ENCODE measurements at places on chromosomes 13 and 19.

- no peak for DNase-seq
Observed at GRCh38 chr13:99028890-99029289, 51.0 kb upstream of the DOCK9 start.

- DNase-seq = no peak
Observed at GRCh38 chr19:7336321-7336973, 12.3 kb upstream of the ARHGEF18 start.

GRCh38 chr19:34475975-34476594 lies 5.5 kb upstream of the WTIP start:
- DNase-seq = no peak

- no peak for DNase-seq
Observed at GRCh38 chr13:51858433-51859247, 3.1 kb upstream of the CCDC70 start.

DNA sequence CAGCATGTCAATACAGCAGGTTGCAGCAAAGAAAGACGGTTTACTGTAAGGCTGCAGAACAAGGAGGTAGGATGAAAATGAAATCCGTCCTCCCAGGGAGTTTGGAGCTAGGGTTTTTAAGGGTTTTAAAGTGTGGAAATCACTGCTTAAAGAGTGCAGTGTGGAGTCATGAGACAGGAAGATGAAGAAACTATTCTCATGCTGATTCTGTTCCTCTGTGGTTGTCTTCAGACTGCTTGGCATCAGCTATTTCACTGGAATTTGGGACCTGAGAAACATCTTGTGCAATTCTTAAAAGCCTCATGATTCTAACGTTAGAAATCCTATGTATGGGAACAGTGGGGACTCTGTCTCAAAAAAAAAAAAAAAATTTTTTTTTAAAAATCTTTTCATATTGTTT lies 11.4 kb downstream of the ZNF331 start:
- no peak for DNase-seq

- peak; percentile 89 for DNase-seq
Observed at GRCh38 chr19:44770550-44771257, 7.0 kb upstream of the CBLC start.

DNA sequence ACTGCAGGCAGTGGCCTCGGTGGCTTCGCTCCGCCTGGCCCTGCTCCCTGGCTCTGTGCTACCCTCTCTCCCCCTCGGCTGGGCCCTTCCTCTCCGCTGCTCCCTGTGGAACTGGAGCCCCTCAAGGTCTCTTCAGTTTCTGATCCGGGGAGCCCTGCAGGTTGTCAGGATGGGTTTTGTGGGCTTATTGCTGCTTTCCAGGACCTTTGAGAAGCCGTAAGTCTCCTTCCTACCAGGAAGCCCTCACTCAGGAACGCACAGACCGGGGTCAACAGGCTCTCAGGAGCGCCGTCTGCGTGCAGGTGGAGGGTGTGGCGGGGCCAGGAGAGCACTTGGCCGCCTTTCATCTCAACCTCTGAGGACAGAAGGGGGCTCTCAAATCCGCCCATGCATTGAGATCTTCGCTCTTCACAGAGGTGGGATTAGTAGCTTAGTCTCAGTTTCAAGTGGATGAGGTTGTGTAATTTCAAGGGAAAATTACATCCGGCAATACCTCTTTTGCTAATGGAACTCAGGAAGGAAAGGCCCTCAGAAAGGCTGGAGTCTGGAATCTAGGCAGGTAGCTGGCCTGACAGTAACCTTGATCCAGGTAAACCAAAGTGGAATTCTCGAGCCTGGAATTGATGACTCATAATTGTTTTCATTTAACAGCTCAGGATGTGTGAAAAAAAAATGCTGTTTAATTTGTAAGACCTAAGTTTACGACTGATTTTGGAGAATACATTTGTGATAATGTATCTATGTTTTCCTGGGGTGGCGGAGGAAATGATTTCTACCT lies 102.0 kb downstream of the ATP11A start:
- peak; percentile 8 for DNase-seq

- DNase-seq = no peak
Observed at GRCh38 chr13:19591864-19592263, 30.5 kb upstream of the TPTE2 start.

- DNase-seq = no peak
Observed at GRCh38 chr19:55463583-55464031, 944 bp downstream of the C19orf85 start.

DNA sequence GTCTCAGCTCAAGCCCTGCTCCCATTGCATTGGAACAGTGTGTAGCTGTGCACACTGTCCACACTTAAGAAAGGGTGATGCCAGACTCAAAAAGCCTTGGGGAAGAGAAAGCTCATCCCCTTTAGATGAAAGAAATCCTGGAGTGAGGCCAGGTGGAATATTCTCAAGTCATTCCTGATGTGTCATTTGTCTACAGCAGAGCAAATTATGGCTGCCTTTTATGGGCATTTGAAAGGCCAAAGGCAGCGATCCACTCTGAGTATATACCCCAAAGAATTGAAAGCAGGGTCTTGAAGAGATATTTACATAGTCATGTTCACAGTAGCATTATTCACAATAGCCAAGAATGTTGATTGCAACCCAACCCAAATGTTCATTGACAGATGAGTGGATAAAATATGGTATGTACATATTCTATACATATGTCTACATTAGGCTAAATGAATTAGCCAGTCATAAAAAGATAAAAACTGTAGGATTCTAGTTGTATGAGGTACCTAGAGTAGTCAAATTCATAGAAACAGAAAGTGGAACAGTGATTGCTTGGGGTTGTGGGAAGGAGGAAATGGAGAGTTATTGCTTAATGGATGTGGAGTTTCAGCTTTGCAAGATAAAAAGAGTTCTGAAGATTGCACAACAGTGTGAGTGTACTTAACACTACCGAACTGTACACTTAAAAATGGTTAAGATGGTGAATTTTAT lies 214.9 kb downstream of the KCNRG start:
- no peak for DNase-seq

GRCh38 chr13:89113744-89114143 lies 1442.6 kb downstream of the SLITRK5 start:
- no peak for DNase-seq

DNA sequence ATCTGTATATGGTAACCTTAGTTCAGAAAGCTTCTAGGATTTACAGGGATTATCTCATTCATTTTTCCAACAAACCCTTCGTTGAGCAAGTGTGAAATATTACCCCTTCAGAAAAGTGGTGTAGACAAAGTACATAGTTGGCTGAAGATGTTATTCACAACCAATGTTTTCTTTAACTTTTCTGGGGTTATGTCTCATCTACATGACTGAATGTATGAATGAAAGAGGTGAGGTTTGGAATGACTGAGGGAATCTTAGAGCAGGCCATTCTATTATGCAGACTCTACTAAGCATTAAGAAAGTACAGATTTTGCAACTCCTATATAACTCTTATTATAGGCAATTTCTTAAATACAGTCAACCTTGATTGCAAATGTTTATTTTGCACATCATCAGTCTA lies 167.2 kb downstream of the NDFIP2 start:
- no peak for DNase-seq

DNA sequence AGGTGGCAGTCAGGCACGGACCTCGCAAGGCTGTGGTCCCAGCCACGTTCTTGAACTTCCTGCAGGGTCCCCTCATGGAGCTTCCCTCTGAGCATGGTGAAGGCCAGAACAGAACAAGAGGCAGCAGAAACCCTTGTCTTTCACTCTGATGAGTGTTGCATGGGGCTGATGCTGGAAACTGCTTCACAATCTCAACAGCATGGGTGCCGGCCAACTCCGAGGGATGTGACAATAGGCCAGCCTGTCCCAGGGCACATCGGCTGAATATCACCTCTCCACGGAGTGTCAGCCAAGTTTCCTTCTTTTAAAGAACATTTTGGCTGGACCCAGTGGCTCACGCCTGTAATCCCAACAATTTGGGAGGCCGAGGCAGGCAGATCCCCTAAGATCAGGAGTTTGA lies 173.9 kb downstream of the FOXO1 start:
- DNase-seq = no peak

DNA sequence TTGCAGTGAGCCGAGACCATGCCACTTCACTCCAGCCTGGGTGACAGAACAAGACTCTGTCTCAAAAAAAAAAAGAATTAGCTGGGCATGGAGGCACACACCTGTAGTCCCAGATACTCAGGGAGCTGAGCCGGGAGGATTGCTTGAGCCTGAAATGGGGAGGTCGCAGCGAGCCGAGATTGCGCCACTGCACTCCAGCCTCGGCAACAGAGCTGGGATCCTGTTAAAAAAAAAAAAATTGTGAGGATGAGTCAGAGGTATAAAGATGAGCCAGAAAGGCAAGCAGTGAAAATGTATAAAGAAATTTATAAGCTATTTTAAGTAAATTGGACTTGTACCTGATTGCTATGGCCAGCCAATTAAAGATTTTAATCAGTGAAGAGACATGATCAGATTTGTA lies 21.1 kb downstream of the KBTBD6 start:
- DNase-seq = peak; percentile 33

- DNase-seq = peak; percentile 62
Observed at GRCh38 chr19:46984077-46985010, 35.3 kb upstream of the NPAS1 start.

DNA sequence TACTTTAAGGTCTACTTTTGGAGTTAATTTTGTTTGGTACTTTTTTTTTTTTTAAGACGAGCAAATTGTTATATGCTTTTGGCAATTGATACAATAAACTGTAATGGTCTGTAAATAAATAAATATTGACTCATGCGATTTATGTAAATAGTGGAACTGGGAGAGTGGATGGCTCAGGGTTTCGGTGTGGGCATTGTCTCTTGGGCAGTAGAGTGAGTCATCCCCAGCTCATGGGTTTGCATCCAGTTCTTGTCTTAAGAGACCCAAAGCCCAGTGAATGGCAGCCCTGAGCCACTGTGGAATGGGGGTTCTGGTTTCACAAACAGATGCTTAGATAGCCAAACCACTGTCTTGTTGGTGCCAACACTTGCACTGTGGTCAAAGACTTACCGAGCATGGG lies 33.0 kb downstream of the FGF9 start:
- DNase-seq = no peak

GRCh38 chr19:39749981-39750380 lies 12.2 kb upstream of the CLC start:
- DNase-seq = no peak

- peak; percentile 64 for DNase-seq
Observed at GRCh38 chr19:5967994-5968430, 9.9 kb downstream of the RANBP3 start.

DNA sequence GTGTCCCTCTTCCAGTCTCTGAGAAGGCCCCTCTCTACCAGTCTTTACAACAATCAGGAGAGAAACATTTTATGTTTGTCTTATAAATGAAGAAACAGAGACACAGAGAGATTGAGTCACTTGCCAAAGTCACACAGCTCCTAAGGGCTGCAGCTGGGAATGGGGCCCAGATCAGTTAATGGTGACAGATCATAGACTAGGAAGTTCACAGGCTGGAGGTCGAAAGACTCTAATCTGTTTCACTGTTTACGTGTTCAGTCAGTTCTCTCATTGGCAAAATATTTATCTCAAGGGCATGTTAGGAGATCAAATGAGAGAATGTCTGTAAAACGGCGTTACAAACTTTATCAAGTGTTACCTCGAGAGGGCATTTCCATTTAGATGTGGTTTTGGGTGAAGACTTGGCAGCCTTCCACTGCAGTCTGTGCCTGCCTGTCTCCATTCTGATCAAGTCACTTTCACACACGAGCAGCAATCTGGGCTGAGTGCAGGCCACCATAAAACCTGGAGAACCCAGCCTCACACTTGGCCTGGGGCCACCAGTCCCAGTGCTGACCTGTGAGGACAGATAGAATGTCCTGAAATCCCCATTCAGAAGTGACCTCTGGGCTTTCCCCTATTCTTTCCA lies 65.1 kb downstream of the SIAH3 start:
- no peak for DNase-seq
